ENCODE measurements at places on chromosomes 7 and 10. TPM values are rescaled to one million over a fixed set of nuclear protein-coding genes. Genes with fewer than 3 reads are reported as not detected.

The DHX32 gene
- total RNA-seq = 10.9 TPM

The PRSS2 gene
- not detected for total RNA-seq

The GPRIN2 gene
- not detected for total RNA-seq

DNA sequence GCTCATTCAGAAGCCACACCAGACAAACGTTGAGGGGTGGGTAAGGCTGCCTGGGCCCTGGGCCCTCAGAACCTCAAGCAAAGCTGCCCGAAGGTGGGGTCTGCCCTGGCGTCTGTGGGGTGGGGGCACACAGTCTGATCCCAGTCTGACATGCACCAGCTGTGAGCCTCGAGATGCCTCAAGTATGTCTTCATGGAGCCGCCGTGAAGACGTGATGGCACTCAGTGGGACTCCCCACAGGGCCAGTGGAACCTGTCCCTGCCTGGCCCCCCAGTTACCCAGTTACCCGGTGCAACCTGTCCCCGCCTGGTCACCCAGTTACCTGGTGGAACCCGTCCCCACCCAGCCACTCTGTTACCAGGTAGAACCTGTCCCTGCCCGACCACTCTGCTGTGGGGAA, 351.2 kb downstream of the PTPRN2 start:
- no peaks in the 10 kb centered on the region for H3K27me3 ChIP-seq
- no peaks in the 10 kb centered on the region for H3K36me3 ChIP-seq
- no peak for DNase-seq
- no peaks in the 10 kb centered on the region for H3K4me1 ChIP-seq

The BTBD16 gene
- total RNA-seq = not detected

DNA sequence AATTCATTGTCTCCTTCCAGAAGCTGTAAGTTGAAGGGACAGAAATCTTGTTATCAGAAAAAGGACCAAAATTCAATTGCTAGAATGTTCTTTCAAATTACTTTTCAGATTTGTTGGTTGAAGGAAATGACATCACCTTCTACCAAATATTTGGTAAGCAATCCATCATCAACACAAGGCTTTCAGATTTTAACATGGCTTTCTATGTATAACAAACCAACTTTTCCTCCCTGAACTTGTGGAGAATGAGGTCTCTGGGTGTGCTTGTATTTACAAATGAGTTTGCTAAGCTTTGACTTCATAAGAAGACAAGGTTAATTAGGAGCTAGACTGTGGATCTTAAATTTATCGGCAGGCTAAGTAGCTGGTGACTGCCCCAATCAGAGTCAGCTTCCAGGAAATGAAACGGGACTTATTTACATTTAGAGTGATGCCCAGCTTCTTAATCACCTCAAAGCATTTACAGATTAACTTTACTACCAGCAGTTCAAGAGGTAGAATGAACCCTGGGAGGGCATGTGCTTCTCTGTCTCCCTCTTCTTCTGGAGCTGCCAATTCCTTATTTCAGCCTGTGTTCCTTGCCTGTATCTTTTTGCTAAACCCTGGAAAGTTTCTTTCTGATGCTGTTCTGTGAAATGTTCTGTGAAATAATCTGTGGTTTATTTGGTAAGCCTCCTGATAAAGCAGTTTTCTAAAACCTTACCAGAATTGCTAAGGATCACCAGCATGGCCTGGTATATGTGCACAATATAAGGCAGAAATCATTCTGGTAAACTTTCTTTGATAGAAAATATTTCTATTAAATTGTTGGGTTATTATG, 248.8 kb upstream of the FZD8 start:
- no peak for DNase-seq
- no peaks in the 10 kb centered on the region for H3K4me1 ChIP-seq
- no peaks in the 10 kb centered on the region for H3K27me3 ChIP-seq
- H3K27ac ChIP-seq = no peak overlapping the region
- H3K4me3 ChIP-seq = no peak overlapping the region

GRCh38 chr10:104447906-104448305, 94.3 kb downstream of the CFAP58 start:
- DNase-seq = no peak
- no peak overlapping the region for H3K4me3 ChIP-seq
- no peaks in the 10 kb centered on the region for H3K27me3 ChIP-seq
- H3K4me1 ChIP-seq = no peaks in the 10 kb centered on the region
- no peak overlapping the region for H3K27ac ChIP-seq

GRCh38 chr10:126042906-126043305, 146.5 kb downstream of the FANK1 start:
- peaks cover 37% of the 10 kb centered on the region for H3K4me1 ChIP-seq
- DNase-seq = peak; percentile 60
- H3K27me3 ChIP-seq = no peaks in the 10 kb centered on the region
- peak overlapping the region; percentile 96 for H3K27ac ChIP-seq

- peaks cover 8% of the 10 kb centered on the region for H3K4me1 ChIP-seq
- no peaks in the 10 kb centered on the region for H3K27me3 ChIP-seq
- no peak overlapping the region for H3K27ac ChIP-seq
- DNase-seq = no peak
Observed at GRCh38 chr7:39504963-39505362, 61.2 kb upstream of the YAE1 start.

DNA sequence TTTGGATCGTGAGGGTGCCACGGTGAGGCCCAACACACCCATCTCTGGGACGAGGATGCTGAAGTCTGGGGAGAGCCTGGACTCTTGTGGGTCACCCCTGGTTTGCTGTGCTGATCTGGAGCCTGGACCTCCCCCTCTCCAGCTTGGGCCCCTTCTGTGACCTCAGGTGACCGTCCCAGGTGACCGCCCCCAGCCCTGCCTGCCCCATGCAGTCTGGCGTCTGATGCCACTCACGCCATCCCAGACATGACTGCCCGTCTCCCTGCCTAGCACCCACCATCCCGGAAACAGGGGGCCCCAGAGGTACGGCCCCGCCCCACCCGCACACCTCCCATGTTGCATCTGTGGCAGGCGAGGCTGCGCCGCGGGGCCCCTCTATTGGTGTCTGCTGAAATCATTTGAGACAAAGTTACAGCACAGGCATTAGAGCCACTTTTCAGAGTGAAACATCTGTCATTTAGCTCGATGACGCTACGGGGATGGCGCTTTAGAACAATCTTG, 21.1 kb downstream of the UNCX start:
- no peak for DNase-seq
- H3K36me3 ChIP-seq = no peaks in the 10 kb centered on the region

DNA sequence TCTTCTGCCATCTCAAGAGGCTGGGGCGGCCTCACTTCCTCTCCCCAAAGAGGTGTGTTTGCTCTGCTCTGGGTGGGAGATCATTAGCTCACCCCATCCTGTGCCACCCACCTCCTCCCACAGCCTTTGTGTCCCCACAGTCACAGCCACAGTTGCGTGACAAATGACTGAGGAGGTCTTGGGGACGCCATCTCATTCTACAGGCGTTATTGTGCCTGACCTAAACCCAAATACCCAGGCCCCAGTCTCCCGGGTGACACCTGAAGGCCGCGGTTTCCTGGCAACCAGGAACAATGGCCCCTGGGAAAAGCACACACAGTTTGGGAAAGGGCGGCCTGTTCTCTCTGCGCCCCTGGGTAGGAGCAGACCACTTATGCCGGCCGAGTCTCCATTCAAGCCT, 51.6 kb downstream of the SLIT1 start:
- no peak for DNase-seq
- H3K36me3 ChIP-seq = no peaks in the 10 kb centered on the region
- H3K27me3 ChIP-seq = no peaks in the 10 kb centered on the region
- no peak overlapping the region for H3K27ac ChIP-seq
- no peak overlapping the region for H3K4me3 ChIP-seq
- H3K4me1 ChIP-seq = no peaks in the 10 kb centered on the region

DNA sequence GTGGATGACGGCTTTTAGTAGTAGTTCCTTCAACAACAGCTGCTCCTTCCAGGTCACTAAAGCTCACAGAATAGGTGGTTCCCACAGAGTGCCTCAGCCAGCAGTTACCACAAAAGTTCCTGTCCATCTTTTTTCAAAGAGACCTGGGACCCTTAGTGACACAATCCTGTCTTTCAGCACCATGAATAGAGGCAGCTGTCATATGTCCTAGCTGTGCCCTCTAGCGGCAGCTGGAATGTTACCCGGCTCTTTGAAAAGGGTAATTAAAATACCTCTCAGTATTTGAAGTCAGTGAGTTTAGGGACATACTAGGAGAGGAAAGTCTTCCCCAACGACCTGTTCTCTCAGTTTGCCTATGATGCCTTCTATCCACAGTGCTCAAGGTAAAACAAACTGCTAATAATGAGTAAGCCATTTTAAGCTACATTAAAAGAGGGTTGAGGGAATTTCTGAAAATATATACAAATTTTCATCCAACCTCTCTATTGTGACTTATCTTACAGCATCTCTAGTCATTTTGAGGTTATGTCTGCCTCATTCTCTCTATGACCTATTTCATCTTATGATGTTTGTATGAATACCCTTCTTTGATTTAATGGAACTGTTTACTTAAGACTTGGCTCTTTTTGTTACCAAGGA, 290.8 kb downstream of the NXPH1 start:
- no peaks in the 10 kb centered on the region for H3K4me1 ChIP-seq
- H3K36me3 ChIP-seq = no peaks in the 10 kb centered on the region
- no peak overlapping the region for H3K4me3 ChIP-seq
- no peak overlapping the region for H3K27ac ChIP-seq

GRCh38 chr7:12052211-12052610, 158.9 kb upstream of the TMEM106B start:
- no peaks in the 10 kb centered on the region for H3K4me1 ChIP-seq
- DNase-seq = no peak
- H3K27ac ChIP-seq = no peak overlapping the region
- no peaks in the 10 kb centered on the region for H3K36me3 ChIP-seq

Measured in B cell (primary cell).